ENCODE measurements at places on chromosomes 2 and 18. TPM values are rescaled to one million over a fixed set of nuclear protein-coding genes. Genes with fewer than 3 reads are reported as not detected.

The RAPGEF4 gene
- 4.3 TPM for polyA plus RNA-seq

The GRB14 gene
- 0.95 TPM for polyA plus RNA-seq

The ACAA2 gene
- polyA plus RNA-seq, result 57.3 TPM

The NAT8 gene
- not detected for polyA plus RNA-seq

The UGT1A8 gene
- polyA plus RNA-seq, result 0.56 TPM

The ASIC4 gene
- polyA plus RNA-seq, result 0.18 TPM

DNA sequence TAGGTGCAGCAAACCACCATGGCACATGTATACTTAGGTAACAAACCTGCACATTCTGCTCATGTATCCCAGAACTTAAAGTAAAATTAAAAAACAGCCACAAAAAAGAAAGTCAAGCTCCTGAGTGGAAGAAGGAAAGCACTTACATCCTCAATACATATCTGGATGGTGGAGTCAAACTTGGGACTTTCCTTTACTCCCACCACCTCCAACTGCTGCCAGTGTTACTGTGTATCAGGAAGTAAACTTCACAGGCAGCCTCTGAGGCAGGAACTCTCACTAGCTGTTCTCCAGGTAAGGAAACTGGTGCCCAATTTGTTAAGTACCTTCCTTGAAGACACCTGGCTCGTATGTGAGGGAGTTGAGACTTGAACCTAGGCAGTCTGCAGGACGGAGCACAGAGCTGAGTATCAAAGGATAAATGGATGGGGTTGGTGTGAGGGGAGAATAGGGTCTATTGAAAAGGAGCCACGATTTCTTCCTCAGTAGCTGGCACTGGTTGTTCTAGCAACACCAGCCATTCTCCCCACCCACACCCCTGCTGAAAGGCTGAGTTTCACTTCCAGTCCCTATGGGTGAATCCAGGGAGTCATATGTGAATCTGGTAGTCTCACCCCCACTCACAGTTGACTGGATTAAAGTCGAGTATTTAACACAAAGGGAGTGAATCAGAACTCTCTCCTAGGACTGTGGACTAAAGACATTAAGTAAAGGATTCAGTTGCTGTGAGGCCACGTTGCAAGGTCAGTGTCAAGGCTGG is 50.0 kb upstream of the GPR39 start:
- no peak for DNase-seq

GRCh38 chr18:55244546-55244945 is 285.3 kb upstream of the CCDC68 start:
- no peak for DNase-seq

DNA sequence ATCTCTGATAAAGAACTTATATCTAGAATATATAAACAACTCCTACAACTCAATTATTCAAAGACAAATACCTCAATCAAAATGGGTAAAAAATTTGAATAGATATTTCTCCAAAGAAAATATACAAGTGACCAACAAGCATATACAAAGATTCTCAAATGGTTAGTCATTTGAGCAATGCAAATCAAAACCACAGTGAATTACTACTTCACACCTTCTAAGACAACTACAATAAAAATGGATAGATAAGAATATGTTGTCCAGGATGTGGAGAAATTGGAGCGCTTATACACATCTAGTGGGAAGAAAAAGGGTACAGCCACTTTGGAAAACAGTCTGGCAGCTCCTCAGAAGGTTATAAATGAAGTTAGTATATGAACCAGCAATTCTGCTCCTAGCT is 332.9 kb downstream of the TGIF1 start:
- no peak for DNase-seq

DNA sequence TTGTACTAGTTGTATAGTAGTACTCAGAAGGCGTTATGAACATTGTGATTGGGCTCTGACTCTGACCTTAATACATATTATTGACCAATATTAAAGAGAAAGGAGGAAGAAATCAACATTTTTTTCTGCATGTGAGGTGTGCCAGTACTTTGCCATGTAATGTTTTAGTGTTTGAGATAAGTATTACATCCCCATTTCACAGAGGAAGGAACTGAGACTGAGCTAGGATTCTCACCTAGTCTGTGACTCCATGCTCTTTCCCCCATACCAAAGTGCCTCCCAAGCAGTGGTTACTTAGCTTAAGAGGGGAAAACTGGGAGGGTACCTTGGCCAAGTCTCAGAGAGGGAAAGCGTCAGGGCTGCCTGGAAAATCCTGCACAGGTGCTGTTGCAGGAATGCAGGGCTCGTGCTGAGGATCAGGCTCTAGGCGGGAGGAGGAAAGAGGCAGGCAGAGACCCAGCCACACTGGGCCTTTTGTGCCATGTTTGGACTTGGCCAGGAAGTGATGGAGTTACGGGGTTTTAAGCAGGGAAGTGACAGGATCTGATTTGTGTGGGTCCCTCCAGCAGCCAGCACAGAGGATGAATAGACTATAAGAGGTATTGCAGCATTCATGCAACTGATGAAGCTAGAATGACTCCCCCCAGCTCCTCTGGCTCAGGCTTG is 1.7 kb downstream of the PNKD start:
- DNase-seq, result no peak

DNA sequence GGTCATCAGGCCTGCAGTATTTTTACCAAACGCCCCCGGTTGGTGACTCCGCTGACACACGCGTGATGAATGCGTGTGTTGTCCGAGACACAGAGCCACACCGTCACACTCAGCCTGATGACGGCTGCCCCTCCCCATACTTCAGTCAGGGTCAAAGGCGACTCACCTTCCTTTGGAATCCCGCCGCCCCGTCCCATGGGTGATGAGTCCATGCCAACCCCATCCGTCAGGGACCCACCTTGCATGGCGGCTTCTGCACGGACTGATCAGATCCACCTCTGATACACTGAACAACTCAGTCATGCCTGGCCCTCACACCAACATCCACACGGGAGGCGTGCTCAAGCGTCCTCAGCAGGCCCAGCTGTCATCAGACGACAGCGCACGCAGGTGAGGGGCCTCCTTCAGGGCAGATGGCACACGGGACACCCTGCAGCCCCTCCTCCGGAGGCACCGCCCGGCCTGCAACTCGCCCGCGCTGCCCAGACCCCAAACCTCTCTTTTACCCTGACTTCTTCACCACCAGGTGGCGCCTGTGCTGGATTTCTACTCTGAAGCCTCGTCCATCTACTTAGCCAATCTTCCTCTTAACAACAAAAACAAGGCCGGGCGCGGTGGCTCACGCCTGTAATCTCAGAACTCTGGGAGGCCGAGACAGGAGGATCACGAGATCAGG is 89.2 kb downstream of the ZNF516 start:
- DNase-seq, result no peak

GRCh38 chr2:193505620-193506019 is 1310.9 kb upstream of the TMEFF2 start:
- no peak for DNase-seq

GRCh38 chr18:27411911-27412310 is 226.8 kb upstream of the CHST9 start:
- DNase-seq, result no peak

- no peak for DNase-seq
Observed at GRCh38 chr2:14720319-14720718, 87.8 kb downstream of the LRATD1 start.

DNA sequence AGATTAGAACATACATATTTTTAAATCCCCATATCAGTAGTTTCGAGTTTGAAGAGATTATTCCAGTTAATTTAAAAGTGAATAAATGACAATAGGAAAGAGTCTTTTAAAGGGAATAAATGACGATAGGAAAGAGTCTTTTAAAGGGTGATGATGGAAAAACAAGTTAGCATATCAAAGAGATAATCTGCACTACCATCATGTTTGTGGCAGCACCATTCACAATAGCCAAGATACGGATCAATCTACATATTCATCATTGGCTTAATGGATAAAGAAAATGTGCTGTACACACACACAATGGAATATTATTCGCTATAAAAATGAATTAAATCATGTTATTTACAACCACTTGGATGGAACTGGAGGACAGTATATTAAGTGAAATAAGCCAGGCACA is 15.0 kb downstream of the ATG16L1 start:
- DNase-seq, result no peak

DNA sequence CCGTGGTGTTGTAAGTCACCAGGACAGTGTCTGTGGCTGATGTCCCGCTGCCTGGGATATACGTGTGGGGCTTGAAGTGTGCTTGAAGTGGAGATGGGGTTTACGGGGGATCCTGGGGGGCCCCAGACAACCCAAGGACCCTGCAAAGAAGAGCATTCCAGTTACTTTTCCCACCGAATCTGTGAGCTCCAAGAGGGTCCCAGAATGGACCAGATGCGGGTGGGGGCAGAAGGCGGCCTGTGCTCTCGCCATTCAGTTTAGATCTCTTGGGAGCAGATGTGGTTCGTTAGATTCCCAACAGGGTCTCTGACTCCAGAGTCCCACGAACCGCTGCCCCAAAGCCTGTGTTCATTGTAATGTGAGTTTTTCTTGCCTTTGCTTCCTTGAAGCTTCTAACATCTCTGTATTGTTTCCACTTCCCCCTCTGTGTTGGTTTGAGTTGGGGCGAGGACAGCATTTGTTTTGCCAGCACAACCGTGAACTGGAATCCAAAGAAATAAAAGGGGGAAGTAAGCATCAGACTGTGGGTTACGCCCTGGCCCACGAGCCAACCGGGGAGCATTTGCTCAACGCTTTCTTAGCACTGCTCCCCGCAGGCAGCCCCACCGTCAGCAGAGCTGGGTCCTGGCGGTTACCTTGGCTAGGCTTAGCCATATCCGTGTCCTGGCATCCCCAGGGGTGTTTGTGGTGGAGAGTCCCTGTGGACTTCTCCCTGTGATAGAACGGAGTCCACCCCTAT is 92.1 kb downstream of the SH3BP4 start:
- no peak for DNase-seq

- no peak for DNase-seq
Observed at GRCh38 chr2:196177124-196177523, 5.7 kb upstream of the STK17B start.

- no peak for DNase-seq
Observed at GRCh38 chr18:26869640-26870039, 4.1 kb upstream of the AQP4 start.

DNA sequence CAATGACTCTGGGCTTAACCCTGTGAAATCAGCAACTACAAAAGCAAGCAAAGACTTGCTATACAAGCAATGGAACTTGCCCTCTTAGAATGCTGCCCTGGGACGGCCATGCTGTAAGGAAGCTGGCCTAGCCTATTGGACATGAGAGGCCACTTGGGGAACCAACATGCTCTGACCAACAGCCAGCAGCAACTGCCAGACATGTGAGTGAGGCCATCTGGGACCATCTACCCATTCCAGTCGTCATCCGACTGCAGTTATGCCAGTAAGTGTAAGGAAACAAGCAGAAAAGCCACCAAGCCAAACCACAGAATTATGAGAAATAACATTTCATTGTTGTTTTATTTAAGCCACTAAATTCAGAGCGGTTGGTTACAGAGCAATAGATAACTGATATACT is 40.9 kb downstream of the CLASP1 start:
- DNase-seq, result no peak

GRCh38 chr2:61045999-61046398 is 19.7 kb upstream of the SANBR start:
- DNase-seq, result no peak

DNA sequence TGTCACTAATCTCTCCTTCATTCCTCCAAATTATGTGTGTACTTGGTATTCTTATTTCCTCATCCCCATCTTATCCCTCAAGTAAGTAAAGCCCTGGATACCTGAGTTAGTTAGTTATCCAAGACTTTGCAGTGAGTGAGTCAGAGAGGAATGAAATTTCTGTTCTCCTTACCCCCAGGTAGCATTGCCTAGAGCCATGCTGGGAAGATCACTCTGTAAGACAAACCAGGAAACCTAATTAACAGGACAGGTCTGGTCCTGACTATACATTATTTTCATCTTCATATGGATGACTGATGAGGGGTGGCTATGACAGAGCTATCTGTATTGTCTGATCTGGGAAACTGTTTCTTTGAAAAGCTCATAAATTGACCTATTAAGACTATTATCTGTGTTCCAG is 55.0 kb upstream of the ITGA6 start:
- no peak for DNase-seq

DNA sequence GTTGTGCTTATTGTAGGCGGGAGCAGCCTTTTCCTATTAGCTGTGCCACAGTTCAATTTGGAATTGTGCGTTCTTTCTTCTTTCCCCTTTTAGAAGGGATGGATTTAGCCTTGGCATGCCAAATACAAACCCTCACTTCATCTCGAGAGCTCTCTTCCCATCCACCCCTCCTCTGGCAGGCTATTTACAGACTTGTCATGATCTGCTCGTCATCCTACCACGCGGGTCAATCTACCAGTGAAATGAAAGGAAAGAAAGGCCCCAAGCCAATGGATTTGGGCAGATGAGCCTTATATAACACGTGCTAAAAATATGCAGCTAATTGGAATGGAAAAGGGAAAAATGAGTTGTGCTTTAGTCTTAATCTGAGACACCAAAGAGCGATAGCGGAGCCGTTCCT is 277.5 kb downstream of the PRKCE start:
- DNase-seq, result no peak

DNA sequence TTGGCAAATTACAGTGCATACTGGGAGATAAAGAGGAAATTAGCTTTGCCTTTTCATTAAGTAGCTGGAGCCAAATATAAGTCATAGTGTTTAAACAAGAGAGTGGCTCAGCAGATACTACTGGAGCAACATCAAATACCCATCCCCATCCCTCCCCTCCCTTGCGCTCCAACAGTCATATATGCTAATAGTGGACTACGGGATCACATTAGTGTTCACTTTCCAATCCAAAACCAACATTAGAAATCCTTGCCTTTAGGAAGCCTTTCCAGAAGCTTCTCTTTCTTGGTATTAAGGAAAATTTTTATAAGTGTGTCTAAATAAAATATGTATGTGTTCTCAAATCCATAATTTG is 1669.3 kb downstream of the SUCLG1 start:
- DNase-seq, result no peak
